ENCODE measurements at places on chromosomes 11 and 22. TPM values are rescaled to one million over a fixed set of nuclear protein-coding genes. Genes with fewer than 3 reads are reported as not detected.

- DNase-seq, result no peak
Measured at GRCh38 chr11:86199354-86199753, 45.2 kb upstream of the EED start.

CLMP gene
- total RNA-seq, result 199 TPM

PLET1 gene
- total RNA-seq, result not detected

P2RY6 gene
- 6.7 TPM for total RNA-seq

- DNase-seq, result no peak
Measured at GRCh38 chr11:46513934-46514342, 79.9 kb downstream of the AMBRA1 start.

IFITM1 gene
- 232 TPM for total RNA-seq

DBX1 gene
- total RNA-seq, result not detected

- no peak for DNase-seq
Measured at GRCh38 chr11:123640677-123641494, 13.5 kb downstream of the SCN3B start.

DNA sequence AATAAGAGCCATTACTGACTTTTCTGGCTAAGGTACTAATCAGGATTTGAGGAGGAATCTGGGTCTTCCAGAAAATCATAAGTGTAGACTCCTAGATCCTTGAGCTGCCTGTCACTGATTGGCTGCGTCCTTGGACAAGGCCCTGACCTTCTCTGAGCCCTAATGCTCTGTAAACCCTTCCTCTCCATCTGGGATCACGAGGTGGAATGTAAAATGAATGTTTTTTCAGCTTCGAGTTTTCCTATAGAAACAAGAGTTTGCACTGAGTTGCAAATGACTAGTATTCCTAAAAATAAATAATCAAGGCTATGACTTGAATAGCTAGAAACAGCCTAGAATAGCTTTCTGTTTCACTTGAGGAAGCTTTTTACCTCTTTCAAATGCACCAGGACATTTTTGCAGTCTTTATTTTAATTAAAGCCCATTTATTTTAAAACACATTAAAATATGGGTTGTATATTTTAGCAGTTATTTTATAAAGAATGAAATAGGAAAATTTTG is 1.1 kb upstream of the DIXDC1 start:
- DNase-seq, result no peak

GRCh38 chr22:49540913-49541692 is 286.6 kb downstream of the BRD1 start:
- DNase-seq, result peak; percentile 79

DNA sequence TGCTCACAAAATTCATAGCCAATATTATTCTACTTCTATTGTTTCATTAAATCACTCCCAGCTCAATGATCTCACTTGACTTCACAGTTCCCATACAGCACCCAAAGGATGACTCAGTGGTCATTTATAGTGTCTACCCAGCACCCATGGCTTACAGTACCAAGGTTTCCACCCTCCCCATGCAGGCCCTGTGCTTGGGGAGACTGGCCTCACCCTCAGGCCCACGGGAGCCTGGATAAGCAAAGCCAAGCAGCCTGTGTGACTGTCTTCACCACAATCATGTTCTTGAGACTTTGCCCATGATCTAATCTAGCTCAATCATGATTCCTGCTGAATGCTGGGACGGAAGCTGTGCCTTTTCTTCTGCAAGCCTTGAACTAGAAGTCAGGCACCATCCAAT is 97.6 kb downstream of the SLC36A4 start:
- no peak for DNase-seq

HEPN1 gene
- not detected for total RNA-seq

GAL3ST3 gene
- not detected for total RNA-seq

PLAAT4 gene
- 13.0 TPM for total RNA-seq

DNA sequence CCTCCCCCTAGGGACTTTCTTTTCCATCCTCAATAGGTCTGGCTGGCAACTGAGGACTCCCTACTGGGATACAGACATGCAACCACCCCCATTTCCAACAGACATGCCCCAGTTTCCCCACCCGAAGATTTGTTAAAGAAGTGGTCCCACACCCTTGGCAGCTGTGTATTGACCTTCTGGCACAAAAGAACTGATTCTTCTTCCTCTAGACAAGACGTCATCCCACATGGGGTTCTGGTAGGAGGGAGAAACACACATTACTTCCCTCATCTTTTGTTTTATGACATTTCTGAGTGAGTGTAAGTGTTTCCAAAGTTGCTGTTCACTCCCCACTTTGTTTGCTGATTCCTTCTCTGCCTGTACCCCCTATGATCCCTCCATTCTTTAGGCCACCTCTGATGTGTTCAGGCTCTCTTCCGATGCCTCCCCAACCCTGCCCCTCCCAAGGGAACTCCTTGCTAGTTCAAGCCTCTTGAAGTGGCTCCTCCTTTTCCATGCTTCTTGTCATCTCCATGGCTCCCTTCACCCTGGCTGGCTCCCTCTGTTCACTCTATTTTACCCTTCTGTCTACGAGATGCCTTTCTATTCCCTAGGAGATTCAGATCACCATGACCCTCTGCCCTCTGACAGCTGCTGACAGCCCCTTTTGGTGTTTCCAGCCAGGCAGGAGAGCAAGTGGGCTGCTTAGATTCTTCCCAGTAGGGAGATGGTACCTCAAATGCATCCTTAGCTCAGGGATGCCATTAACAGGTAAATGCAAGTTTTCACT is 4.3 kb downstream of the KIRREL3 start:
- DNase-seq, result no peak

TMPRSS6 gene
- not detected for total RNA-seq

GRCh38 chr11:121578251-121578976 is 125.6 kb upstream of the SORL1-AS1 start:
- no peak for DNase-seq

GRCh38 chr11:126318574-126319373 is 14.9 kb downstream of the DCPS start:
- DNase-seq, result no peak

CADM1 gene
- 14.8 TPM for total RNA-seq

DNA sequence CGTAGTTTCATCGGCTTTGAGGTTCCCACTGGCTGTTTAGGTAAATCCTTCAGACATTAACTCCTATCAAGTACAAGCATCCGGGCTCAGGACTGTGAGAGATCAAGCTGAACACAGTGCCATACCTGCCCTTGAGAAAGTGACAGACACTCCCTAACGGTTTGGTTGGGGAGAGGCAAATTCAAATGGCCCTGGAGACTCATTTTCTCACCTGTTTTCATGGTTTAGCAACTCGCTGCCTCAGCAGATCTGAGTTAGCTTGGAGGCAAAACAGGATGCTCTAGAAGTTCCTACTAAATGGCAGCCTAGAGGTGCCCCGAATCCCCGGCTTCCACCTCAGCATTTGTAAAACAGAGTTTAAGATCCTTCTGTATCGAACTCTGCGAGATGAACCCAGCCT is 3.6 kb upstream of the FBXO3 start:
- DNase-seq, result no peak

OR4C3 gene
- total RNA-seq, result not detected

IL10RA gene
- total RNA-seq, result 32.1 TPM

LARGE1 gene
- 26.2 TPM for total RNA-seq

DNA sequence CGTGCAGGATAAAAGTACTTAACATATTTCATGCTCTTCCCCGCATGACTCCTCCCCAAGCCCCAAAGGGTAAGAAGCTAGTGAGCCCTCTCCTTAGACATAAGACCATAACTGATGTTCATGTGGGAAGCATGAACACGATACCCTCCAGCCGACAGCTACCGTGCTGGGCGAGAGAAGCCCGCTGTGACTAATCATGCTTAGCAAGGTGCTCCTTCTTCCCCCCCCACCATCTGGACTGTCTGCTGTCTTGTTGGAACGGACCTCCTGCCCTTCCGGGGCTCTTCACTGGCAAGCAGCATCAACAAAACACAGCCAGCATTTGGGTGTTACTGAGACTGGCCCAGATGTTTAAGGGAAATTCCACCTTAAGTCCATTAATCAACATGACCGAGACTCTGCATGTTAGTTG is 200.6 kb downstream of the DBX1 start:
- no peak for DNase-seq

ANO5 gene
- total RNA-seq, result 1.2 TPM

- DNase-seq, result no peak
Measured at GRCh38 chr11:15665368-15665871, 550.7 kb downstream of the INSC start.

PLEKHB1 gene
- total RNA-seq, result 0.58 TPM

CCDC116 gene
- 0.39 TPM for total RNA-seq

RPS6KB2 gene
- total RNA-seq, result 32.4 TPM

NLRP6 gene
- total RNA-seq, result 1.8 TPM
